ENCODE measurements at places on chromosomes 1 and 21.
A peak's percentile ranks its signal among the peaks of the same experiment; 100 is the strongest.

DNA sequence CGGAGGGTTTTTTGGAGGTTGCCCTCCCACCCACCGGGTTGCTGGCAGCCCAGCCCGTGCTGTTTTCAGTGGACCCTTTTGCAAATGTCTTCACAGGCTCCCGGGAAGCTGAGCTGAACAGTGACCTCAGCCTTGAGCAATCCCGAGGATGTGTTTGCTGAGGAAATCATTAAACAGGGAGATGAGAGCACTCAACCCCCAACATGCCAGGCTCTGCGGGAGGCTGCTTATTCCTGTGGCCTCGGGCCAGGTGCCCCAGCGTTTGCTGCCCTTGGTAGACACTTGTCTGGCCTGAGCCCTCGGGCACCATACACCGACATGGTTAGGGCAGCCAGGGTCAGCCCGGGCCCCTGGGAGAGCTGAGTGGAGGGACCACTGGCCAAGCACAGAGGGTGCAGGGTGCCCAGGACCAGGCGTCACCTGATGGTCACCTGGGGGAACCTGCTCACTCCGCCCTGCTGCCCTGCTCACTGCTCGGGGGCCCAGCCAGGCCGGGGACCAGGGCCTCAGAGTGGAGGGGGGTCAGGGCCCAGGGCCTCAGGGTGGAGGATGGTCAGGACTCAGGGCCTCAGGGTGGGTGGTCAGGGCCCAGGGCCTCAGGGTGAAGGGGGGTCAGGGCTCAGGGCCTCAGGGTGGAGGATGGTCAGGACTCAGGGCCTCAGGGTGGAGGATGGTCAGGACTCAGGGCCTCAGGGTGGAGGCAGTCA lies 42.5 kb upstream of the POFUT2 start:
- peak; percentile 88 for DNase-seq

DNA sequence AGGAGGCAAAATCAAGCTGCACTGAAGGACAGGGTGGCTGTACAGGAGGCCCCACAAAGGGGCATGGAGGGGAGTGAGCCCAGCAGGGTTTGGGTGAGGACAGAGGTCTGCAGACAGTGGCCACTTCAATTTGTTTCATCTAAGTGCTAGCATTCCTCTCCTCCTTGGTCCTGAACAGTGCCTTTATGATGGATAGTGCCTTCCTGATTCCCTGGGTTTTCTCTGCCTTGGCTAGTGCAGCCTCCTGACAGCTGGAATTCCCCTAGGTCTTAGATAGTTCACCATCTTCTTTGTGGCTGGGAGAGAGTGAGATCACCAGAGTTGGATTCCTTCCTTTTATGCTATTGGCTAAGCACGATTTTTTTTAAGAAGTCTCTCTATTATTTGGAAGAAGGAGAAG lies 3.8 kb upstream of the HPCAL4 start:
- DNase-seq, result no peak

DNA sequence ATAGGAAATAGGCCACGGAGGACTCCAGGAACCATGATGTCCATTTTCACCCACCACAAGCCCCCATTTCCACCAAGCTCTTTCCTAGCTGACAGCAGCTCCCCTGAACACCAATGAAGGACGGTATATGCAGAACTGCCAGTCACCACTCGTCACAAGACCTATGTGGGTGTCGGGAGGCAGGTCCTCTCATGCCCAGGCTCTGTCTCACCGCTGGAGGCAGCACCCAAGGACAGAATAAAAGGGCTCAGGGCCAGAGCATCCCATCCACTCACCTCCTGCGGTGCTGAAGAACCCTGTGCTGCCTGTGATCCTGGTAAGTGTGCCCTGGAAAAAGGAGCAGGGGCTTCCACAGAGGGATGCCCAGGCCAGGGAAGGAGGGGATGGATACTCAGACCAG lies at the start of gene LCE1F:
Gene LCE1F, plus strand, starts transcription at position 266 of the 400 bp plus-strand sequence. CDS start 1,232 bp downstream, outside the sequence.
- DNase-seq, result no peak

DNA sequence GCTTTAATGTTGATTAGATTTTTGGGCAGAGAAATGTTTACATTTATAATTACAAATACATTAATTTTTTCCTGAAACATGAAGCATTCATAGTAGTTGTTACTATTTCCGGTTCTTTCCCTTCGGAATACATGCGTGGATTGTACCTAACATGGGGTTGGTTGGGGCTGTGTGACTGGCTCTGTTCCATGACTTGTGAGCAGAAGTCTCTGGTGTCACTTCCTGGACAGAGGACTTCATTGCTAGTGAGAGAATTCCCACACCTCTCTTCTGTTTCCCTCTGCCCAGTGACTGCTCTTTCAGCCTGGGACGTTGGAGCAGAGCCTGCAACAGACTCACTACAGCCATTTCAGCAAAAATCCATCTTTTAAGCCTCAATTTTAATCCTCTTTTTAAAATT lies 231.4 kb downstream of the GRIK1 start:
- no peak for DNase-seq

GRCh38 chr1:47003896-47004403 lies 19.5 kb upstream of the CYP4X1 start:
- DNase-seq, result no peak

GRCh38 chr1:200363264-200363933 lies 46.4 kb downstream of the ZNF281 start:
- DNase-seq, result no peak

GRCh38 chr1:152954436-152954835 lies 7.4 kb downstream of the SPRR5 start:
- no peak for DNase-seq
